ENCODE measurements at places on chromosomes 7 and 10. TPM values are rescaled to one million over a fixed set of nuclear protein-coding genes. Genes with fewer than 3 reads are reported as not detected.

The PDE1C gene
- total RNA-seq: 53.9 TPM

The NEBL gene
- 0.12 TPM for total RNA-seq

The SUN3 gene
- not detected for total RNA-seq

The JCAD gene
- 2.2 TPM for total RNA-seq
